ENCODE measurements at places on chromosomes 2 and 18.

GRCh38 chr2:139177041-139177440 lies 396.9 kb upstream of the NXPH2 start:
- no peak for DNase-seq

DNA sequence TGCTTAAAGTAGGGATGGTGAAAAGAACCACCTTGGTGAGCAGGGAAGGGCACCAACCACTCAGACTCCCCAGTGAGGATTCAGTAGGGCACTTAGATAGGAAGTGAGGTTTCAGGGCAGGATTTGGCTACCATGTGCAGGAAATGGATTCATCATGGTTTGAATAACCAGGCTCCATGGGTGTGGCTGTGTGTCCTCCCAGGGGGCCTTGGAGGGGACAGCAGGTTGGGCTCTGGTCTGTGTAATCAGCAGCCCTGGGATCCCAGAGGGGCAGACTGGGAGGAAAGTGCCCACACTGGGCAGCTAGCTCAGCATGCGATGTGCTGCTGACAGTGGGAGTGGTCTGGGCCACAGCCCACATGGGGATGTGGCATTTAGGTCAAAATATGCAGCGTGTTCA lies 224.6 kb downstream of the CELF4 start:
- no peak for DNase-seq

DNA sequence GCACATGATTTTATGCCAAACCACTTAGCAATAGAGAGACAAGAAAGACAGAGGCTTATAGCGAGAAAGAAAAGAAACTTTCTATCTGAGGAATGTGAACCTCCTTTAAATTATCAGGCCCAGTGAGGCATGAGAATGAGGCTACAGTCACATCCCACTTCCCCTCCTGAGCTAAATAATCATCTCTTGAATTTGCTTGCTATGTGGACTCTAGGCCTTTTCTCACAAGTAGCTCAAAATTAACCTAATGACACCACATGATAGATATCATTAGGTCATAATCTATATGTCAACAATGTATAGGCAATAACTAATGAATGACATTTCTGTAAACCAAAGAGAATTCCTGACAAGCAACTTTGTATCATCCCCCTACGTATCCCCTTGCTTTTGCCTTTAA lies 301.5 kb upstream of the MGAT5 start:
- no peak for DNase-seq

DNA sequence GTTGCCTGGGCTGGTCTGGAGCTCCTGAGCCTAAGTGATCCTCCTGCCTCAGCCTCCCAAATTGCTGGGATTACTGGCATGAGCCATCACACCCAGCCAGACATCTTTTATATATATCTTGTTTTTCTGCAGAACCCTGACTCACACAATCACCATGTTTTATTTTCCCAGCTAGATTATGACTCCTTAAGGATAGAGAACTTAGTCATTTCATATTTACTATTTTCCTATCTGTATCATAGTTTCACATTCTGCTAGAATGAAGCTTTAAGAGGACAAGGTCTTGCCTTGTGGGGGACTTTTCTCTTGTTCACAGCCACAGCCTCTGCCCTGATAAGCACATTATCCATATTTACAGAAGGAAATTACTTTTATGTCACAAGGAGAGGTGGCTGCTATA lies 73.9 kb downstream of the LBH start:
- peak; percentile 80 for DNase-seq

DNA sequence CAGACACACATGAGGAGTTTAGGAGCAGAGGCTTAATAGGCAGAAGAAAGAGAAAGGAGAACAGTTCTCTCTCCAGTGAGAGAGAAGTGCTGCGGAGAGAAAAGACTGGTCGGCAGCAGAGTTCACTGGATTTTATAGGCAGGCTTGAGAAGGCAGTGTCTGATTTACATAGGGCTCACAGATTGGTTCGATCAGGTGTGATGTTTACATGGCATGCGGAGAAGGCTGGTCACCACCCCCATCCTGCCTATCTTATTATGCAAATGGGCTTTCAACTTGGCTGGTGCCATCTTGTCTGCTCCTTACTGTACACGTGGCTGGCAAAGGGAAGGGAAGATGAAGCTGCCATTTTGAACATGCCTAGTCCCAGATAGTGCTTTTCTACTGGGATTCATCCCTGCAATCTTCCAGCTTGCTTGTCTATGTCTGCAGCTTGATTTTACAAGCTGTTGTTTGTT lies 113.4 kb downstream of the AP1S3 start:
- no peak for DNase-seq

DNA sequence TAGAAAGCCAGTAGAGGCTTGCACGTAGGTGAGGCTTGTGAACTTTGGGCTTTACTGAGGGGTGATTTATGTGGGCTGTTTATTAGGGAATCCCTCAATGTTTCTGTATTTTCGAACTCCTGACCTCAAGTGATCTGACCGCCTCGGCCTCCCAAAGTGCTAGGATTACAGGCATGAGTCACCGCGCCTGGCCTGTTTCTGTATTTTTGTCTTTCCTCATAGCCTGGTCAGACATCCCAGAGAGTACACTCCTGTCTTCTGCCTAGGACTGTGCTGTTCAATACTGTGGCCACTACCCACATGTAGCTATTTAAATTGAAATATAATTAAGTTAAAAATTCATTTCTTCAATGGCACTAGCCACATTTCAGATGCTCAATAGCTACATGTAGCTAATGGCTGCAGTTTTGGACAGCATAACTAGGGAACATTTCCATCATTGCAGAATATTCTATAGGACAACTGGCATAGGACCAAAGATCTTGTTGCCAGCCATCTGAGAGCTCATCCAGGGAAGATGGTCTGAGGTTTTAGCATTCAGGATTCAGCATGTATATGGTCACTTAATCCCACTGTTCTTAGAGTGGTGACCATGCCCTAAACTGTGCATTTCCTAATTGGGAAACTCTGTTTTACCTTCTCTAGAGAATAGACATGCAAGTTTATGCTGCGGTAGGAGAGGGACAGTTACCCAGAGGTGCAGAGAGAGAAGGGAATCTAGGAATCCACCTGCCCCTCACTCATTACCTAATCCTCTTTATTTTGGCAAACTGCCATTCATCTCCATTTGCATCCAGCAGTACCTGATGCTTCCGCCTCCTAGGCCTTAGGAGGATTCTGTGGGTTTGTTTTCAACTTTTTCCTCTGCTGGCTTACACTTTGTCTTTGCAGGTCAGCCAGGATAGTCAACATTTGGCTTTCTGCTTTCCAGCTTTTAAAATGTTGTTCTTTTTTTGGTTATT lies 64.4 kb downstream of the LCLAT1 start:
- peak; percentile 24 for DNase-seq
